ENCODE measurements at places on chromosomes 4 and X.
A peak's percentile ranks its signal among the peaks of the same experiment; 100 is the strongest.

GRCh38 chr4:81565142-81565870, 93.6 kb upstream of the RASGEF1B start:
- no peak for DNase-seq

GRCh38 chr4:173332963-173333657, 1.0 kb downstream of the HMGB2 start:
- DNase-seq, result peak; percentile 32

DNA sequence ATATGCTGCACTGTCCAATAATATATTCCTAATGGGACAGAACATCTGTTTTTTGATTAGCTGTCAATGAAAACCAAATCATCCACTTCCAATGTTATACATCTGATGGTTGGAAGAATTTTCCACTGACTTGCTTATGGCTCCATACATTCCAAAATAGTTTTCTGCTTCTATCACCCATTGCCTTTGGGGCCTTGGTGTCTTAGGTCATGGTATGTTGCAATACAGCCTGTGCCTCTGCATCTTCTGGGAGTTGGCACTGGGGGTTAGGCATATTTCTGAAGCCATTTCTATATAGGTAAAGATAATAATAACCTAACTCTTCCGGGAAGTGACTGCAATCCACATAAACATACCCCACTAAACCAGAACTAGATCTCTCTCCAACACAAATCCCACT, 53.2 kb upstream of the NR3C2 start:
- no peak for DNase-seq

GRCh38 chr4:42416017-42416416, 18.7 kb downstream of the SHISA3 start:
- DNase-seq, result no peak

GRCh38 chr4:3065551-3065950, 8.8 kb downstream of the HTT-AS start:
- no peak for DNase-seq

GRCh38 chr4:11073621-11074051, 355.1 kb downstream of the HS3ST1 start:
- no peak for DNase-seq

GRCh38 chr4:147874109-147874508, 142.2 kb downstream of the ARHGAP10 start:
- DNase-seq, result no peak

- no peak for DNase-seq
These were observed 896.1 kb upstream of the LCORL start for GRCh38 chr4:18917689-18918088.

DNA sequence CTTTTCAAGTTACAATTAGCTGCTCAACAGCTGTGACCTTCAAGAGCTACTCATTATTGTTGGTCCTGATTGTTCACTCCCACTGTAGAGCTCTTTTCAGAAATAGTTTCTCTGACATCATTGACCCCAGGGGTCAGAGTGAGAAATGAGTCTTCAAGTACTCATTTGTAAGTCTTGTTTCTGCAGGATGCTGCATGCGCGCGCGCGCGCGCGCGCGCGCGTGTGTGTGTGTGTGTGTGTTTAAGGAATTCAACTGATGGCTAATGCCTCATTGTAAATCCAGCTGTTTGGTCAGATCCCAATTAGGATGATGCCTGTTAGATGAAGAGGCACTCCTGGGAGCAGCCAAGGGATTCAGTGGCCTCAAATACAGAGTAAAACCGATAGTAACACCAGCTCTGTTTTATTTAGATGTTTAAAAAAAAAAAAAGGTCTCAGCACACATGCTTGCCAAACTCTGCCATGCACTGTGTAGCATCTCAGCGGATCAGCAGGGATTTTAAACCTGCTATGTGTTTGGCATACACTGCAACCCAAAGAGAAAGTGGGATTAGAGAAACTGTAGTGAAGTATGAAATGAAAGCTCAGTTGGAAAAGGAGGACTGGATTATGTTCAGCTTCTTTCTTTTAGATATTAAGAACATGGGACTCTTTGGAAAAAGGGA, 332.3 kb downstream of the ADGRL3 start:
- no peak for DNase-seq

- DNase-seq, result no peak
These were observed 1993.8 kb downstream of the ARAP2 start for GRCh38 chr4:34250562-34250961.

- no peak for DNase-seq
These were observed 161.8 kb downstream of the FNIP2 start for GRCh38 chr4:158930639-158930972.

GRCh38 chr4:67198727-67199126, 346.6 kb downstream of the CENPC start:
- DNase-seq, result no peak

GRCh38 chr4:77669946-77670590, 64.4 kb downstream of the CXCL13 start:
- DNase-seq, result no peak

DNA sequence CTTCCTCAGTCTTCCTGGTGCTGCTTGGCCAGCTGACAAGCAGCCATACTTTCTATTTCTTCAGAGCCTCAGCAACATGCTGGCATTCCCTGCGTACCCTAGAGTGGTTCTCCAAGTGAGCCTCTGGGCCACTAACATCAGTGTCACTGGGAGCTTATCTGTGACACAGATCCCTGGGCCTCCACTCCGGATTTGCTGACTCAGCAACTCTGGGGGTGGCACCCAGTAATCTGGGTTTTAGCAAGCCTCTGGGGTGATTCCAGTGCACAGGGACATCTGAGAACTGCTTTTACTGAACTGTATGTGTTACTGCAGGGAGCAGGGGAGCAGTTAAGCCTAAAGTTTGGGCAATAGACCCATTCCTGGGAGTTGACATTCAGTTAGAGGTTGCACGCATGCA, 28.2 kb upstream of the HMGB3 start:
- DNase-seq, result no peak

DNA sequence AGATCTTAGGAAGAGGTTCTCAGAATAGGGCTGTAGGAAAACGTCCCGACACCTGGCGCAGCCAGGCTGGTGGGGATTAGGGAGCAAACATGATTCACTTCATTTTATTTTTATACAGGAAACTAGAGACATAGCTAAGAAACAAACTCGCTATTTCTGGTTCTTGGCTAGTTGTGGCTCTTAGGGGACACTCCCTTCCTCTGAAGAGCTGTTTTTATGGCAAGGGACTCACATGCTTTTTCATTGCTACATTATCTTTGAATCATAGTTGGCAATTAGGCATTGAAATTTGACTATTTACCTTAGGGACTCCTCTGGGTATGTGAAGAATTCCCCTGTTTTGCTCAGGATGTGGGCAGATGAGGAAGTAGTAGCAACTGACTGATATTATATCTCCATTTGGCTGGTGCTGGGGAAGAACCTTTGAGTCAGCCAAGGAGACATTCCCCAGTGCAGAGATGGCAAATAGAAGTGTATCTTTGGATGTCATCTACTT, 174.5 kb downstream of the SMIM20 start:
- DNase-seq, result no peak

DNA sequence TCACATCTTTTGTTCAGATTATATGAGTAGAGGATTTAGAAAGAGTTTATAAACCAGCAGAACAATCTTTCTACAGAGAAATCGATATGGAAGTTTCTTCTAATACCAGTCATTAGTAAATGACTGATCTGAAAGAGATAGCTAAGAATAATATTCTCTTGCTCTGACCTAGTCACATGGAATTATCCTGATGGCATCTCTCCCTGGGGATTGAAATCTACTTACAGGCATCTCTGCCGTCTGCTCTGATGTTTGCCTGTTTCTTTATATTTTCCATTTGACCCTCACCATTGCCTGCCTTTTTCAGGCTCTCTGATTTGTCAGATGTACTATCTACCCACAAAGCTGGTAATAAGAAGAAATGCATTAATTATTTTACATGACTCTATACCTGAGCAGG, 1157.3 kb downstream of the PCDH7 start:
- no peak for DNase-seq

DNA sequence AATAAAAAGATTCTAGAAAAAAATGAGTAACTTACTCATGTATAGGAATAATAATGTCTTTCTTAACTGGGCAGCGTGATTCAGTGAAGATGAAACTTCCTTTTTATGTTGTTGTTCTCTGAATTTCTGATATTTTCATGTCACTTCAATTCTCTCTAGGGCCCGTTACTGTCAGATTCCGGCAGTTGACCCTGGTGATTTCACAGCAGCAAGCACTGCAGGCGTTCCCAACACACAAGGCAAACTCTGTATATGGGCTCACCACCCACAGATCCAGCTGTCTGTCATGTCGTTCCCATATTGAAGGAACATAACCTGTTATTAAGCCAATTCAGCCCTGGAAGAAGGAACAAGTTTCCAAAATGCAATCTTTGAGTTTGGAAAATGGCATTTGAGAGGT, 288.3 kb upstream of the GALNTL6 start:
- DNase-seq, result no peak

DNA sequence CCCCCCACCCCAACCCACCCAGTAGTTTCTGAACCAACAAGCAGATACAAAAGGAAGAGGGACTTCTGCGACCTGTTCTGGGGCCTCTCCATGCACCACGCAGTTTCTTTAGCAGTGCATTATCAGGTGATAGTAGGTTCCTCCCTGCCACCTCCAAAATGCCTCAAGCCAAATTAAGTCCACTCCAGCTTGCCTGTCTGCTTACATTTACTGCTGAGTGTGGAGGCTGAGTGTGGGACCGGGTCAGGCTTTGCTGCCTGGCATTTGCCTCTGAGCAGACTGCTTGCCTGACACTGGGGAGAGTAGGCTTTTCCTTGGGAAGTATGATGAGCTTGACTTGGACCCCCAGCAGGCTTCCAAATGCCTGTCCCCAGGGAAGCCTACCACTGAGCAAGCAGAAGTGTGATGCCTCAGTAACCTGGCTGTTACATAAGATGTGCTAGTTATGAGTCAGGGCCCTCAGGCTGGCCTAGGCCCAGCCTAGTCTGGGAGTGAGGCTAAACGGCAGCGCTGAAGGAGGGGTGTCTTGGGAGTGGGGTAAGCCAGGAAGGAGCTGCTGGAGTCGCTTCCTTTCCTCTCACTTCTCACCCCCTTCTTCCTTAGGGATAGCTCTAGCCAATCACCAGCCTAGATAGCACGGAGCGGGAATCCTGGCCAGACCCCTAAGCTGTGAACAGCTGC, 9.0 kb downstream of the TSC22D3 start:
- DNase-seq, result no peak

DNA sequence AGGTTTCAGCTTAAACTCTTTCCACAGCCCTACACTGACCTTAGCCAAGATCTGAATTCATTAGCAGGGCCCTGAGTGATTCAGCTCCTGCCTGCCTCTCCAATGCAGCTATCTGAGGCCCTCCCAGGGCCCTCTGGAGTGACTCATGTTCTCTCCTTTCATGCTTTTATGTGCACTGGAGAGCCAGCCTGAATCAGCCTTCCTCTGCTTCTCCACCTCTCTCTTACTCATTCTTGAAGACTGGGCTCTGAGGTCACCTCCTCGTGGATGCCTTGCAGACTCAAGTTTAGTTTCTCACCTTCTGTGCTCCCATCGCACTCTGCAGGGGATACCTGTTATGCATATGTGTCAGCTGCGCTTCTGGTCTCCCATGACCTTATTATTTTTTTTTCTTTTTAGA, 3.1 kb upstream of the OCIAD2 start:
- no peak for DNase-seq
